ENCODE measurements at places on chromosomes 2 and 18.

DNA sequence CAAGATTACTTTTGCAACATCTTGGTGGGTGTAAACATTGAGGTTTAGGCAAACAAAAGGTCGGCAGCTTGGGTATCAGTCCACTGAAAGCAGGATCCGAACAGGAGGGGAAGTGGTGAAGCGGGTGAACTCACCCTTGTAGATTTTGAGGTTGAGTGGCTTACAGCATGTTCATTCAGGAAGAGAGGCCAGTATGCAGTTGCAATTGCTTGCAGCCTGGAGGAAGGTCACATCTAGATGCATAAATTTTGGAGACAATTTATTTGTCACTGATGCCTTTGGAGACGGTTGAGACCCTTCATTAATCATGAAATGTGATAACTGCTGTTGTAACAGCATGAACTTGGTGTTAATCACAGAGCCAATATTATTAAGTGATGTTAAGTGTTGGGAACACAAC is 131.1 kb downstream of the LTBP1 start:
- DNase-seq, result no peak

- no peak for DNase-seq
These were observed 121.2 kb downstream of the CACNB4 start for GRCh38 chr2:151977631-151978030.

- no peak for DNase-seq
These were observed 363.5 kb upstream of the TNP1 start for GRCh38 chr2:217223222-217223930.

DNA sequence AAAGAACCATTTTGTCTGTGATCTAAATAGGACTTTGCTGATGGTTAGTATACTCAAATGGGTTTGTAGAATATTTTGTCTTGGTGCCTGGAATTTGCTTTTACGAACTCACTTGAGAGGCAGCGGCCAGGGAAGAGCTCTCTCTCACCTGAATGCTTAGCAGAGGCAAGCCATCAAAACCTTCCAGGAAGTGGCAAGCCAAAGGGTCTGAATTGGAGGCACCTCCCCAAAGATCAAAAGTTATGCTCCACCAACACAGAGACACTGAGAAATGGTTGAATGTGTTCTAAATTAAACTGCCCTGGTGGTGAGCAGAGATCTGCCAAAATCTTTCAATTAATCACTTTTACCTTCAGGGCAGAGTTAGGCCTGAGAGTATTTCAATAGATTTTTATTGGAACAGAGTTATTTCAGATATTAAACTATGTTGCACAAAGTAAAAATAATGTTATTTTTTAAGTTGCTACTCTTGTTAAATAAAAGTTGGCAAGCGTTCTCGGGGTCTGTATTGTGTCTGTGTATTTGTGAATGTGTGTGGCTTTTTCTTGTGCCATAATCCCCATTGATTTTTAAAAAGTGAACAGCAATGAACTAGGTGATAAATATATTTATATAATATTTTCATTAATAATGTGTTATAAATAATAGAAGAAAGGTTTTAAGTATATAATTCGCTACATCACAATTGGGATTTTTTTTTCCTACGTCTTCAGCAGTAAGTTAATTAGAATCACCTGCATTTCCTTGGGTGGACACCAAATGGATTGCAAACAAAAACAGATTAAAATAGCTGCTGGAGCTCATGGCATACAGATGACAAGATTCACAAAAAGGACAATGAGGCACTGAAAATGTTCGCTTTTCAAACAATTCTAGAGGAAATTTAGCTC is 416.1 kb downstream of the ARHGAP15 start:
- DNase-seq, result peak; percentile 50

DNA sequence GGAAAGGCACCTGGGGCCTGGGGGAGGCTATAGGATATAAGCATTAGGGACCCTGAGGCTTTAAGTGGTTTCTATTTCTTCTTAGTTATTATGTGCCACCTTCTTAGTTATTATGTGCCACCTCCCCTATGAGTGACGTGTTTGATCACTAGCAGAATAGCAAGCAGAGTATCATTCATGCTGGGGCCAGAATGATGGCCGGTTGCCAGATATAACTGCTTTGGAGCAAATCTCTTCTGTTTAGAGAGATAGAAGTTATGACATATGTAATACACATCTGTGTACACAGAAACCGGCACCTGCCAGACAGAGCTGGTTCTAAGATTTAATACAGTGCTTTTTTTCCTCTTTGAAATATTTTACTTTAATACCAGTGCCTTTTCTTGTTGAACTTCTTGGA is 29.4 kb downstream of the LIPG start:
- no peak for DNase-seq

GRCh38 chr18:31685097-31686082 is 1.0 kb upstream of the B4GALT6 start:
- DNase-seq, result peak; percentile 14

- DNase-seq, result no peak
These were observed 505 bp upstream of the ACYP2 start for GRCh38 chr2:54114936-54115283.

- no peak for DNase-seq
These were observed at the start of gene ASXL3 for GRCh38 chr18:33577685-33578517. TSS of gene ASXL3 (plus strand) at chr18:33578219. CDS start at chr18:33578632, 413 bp downstream.

GRCh38 chr2:69811591-69811990 is 17.9 kb upstream of the GMCL1 start:
- DNase-seq, result no peak

- no peak for DNase-seq
These were observed 35.9 kb downstream of the SF3B1 start for GRCh38 chr2:197398913-197399312.

GRCh38 chr2:122863532-122863931 is 1108.1 kb downstream of the TSN start:
- no peak for DNase-seq

DNA sequence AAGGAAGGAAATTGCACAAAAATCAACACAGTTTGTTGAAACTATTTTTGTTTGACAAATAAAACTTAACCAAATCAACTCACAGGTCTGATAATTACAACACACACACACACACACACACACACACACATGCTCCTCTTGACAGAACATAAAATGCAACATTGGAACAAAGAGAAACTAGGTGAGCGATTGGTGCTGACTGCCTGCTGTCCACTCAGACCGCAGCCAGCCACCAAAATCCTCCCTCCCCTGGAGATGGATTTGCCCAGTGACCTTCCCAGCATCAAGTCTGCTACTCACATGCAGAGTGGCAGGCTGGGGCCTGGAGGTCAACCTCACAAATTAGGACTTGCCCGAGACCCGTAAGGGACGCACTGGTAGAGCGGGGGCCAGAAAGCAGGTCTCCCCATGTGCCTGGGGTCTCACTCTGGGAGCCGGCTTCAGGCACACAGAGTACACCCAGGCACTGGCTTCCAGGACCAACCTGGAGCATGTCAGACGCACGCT is 61.4 kb downstream of the DIPK1C start:
- DNase-seq, result no peak

GRCh38 chr2:215363461-215364156 is 51.8 kb downstream of the ATIC start:
- no peak for DNase-seq

DNA sequence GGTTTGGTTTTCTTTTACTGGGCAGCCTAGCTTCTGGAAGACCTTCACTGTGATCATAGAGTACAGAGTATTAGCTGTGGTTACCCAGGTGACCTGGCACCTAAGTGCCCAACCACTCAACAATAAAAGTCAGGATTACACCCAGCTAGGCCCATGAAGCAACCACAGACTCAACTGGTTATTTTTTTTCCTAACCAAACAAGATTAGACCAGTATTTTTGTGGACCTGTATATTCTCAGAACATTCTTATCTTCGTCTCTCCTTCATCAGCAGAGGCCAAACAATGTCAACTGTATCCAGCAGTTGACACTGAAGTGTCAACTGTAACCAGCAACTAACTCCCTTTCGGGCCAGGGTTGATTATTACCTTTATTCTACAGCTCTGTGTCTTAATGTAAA is 289.2 kb upstream of the SLC39A10 start:
- no peak for DNase-seq

- DNase-seq, result no peak
These were observed 13.3 kb downstream of the CHMP1B start for GRCh38 chr18:11864471-11864870.

DNA sequence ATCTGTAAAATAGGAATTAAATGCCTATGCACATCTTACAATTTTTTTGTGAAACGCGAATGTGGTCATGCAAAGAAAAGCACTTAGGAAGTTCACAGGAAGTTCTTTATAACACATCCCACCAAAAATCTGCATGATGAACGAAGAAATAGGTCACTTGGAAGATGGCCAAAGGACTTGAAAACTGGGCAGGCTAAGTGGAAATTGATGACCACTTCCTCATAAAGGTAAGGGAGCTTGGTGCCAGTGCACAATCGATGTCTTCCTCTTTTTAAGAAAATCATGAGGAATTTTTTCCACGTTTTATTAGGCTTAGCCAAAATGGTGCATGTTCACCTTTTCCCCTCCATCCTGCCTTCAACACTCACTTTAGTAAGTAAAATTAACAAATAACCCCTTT is 8.2 kb upstream of the NT5C1B start:
- DNase-seq, result no peak

GRCh38 chr2:64700133-64700809 is 46.6 kb upstream of the SERTAD2 start:
- DNase-seq, result no peak

DNA sequence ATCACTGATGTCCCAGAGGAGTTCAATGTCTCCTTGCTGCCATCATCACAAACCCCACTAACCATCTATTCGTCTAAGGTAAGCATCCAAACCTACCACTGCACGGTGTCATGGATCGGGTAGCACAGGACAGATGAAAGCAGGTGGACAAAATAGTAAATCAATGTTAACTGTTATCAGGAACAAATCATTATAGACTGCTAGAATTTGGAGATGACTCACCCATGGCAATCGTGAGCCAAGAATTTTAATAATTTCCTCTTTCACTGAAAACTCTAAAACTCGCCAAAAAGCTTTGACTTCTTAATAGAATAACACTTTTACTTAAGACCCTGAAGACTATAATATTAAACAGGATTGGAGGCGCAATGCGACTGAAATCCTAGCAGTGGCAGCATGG is 33.7 kb upstream of the BZW1 start:
- DNase-seq, result no peak

- no peak for DNase-seq
These were observed 121.6 kb downstream of the ZRANB3 start for GRCh38 chr2:135409436-135409835.

GRCh38 chr2:169222665-169223064 is 139.7 kb downstream of the LRP2 start:
- DNase-seq, result no peak

DNA sequence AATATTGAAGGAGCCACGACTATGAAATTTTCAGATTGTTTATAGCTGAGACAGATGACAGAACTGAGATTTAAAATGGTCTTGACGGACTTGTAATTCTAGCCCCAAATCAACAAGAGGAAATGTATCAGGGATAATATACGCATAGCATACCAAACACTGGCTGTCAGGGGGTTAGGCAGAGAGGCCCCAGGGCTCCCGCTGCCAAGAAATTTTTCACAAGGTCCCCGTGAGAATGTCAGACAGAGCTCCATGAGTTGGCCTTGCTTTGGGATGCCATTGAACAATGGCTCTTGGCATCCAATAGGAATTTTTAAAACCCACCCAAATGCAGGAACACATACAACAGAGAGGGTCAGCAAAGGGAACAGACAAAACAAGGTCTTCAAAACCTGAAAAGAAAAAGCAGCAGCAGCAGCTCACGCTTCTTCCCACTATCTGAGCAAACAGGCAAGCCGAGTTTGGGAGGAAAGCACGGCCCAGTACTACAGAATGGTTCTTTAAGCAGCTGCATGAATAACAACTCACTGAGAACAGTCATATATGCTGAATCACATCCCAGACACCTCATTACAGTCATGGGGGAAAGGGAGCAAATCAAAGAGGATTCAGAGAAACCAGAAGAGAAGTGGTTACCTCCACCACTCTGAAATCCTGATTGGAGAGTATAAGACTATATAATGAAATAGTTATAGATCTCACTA is 445.6 kb downstream of the RND3 start:
- DNase-seq, result no peak

- no peak for DNase-seq
These were observed 120.2 kb downstream of the GBX2 start for GRCh38 chr2:236047886-236048540.

DNA sequence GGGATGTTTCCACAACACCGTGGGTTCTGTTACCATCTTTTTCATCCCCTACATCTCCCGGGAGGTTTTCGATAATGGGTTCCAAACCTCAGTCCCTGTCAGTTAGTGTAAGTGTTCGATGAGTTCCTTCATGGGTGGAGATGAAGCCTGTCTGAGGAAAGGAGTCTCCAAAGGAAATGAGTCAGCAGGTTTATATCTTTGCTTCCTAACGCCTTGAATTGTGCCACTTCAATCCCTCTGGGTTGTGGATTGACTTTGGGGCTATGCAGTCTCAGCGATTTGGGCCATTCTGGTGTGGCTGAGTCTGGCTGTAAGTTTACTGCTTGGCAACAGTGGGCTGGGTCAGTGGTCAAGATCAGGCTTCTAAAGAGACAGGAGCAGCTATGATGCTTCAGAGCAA is 1.2 kb downstream of the SERPINB5 start:
- DNase-seq, result no peak

DNA sequence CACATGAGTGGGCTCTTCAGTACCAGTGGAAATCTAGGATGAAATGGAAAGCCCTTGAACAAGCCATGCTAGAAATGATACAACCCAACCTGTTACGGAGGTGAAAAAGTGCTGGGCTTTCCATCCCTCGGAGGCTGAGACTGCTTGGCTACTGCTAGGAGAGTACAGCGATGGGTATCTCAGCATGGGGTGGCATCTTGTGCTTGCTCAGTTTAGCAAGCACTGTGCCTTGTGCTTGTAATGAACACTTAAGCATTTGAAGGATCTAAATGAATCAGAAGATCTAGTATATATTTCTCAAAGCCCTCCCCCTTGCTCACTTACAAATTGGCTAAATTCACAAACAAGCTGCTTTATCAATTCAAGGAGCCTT is 44.3 kb upstream of the EHBP1 start:
- no peak for DNase-seq

DNA sequence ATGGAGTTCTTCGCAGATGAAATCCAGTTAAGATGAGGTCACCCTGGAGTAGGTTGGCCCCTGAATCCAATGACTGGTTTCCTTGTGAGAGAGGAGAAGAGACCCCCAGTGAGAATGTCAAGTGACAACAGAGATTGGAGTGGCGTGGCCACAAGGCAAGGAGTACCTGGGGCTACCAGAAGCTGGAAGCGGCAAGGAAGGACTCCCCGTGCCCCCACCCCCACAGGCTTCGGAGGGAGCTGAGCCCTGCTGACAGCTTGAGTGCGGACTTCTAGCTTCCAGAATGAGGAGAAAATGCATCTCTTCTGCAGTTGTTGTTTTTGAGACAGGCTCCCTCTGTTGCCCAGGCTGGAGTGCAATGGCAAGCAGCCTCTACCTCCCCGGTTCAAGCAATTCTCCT is 78.0 kb upstream of the HPCAL1 start:
- no peak for DNase-seq

DNA sequence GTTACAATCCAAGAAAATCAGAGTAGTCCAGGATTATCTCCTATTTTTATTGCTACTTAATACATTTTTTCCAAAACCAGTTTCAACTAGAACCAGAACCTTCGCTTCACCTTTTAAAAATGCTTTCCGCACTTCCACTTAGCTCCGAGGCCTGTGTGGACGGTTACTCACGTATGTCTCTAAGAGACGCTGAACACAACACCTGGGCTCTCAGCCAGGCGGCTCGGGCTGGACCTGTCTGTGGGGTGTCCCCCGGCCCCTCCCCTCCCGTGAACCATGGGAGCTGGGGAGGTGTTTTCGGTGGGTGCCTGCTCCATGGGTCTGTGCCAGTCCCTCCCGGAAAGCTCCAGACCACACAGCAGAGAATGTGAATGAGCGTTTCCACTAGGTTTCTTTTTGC is 223.8 kb downstream of the GLI2 start:
- no peak for DNase-seq

GRCh38 chr18:43914018-43914417 is 636.7 kb upstream of the SYT4 start:
- no peak for DNase-seq
